Nasal cavity respiratory epithelium epithelial cell of viscerocranial mucosa (primary cell): ENCODE measurements at places on chromosomes 11 and 22. TPM values are rescaled to one million over a fixed set of nuclear protein-coding genes. Genes with fewer than 3 reads are reported as not detected.

The FSHB gene
- not detected in 2 replicates for total RNA-seq

The CCDC116 gene
- total RNA-seq: 0.07 TPM in 1 of 2 replicates, not detected in the other

The SLC22A12 gene
- not detected in 2 replicates for total RNA-seq

The TESMIN gene
- 2.4 and 2.7 TPM in 2 replicates for total RNA-seq
